ENCODE measurements at places on chromosomes 16 and 17.

DNA sequence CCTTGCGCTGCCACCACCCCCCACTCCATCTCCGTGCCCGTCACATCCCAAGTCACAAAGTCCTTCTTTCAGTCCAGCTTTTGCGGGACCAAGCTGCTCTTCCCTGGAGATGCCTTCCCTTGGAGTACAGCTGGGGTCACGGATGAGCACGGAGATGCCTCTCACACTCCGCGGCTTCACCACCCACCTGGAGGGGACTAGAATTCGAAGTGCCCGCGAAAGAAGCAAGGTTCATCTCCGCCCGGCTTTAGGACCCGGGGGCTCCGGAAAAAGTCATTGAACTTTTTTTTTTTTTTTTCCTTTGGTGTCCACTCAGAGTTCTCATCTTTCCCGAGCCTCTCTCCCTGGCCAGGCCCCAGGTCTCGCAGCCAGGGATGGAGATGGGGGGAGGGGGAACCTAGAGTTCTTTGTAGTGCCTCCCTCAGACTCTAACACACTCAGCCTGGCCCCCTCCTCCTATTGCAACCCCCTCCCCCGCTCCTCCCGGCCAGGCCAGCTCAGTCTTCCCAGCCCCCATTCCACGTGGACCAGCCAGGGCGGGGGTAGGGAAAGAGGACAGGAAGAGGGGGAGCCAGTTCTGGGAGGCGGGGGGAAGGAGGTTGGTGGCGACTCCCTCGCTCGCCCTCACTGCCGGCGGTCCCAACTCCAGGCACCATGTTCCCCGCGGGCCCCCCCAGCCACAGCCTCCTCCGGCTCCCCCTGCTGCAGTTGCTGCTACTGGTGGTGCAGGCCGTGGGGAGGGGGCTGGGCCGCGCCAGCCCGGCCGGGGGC lies at the start of gene FKBP10:
TSS of gene FKBP10 (plus strand) at position 624 of the 771 bp plus-strand sequence. CDS start at position 655, 31 bp downstream.
- peak; percentile 58 for DNase-seq

DNA sequence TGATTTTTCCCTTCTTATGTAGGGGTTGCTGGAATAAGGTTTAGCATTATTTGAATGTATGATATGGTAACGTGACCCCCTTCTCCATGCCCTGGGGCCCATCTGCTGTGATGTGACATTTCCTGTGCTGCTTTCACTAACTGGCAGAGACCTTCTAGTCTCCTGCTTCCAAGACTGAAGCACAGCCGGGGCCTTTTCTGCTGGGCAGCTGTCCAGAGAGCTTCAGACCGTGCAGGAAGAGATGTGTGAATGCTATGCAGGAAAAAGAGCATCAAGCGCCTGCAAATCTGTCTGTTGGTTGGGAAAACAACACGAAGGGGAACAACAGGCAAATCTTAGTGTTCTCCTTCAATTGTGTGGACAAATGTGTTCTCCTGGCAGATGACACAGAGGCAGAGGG lies 128.5 kb downstream of the SPACA3 start:
- DNase-seq = no peak

GRCh38 chr17:6061290-6061689 lies 8.9 kb upstream of the WSCD1 start:
- DNase-seq = no peak

- no peak for DNase-seq
Observed at GRCh38 chr17:4480929-4481898, 17.5 kb upstream of the SPNS2 start.

GRCh38 chr16:6576113-6576512 lies 756.5 kb upstream of the RBFOX1 start:
- DNase-seq = no peak

DNA sequence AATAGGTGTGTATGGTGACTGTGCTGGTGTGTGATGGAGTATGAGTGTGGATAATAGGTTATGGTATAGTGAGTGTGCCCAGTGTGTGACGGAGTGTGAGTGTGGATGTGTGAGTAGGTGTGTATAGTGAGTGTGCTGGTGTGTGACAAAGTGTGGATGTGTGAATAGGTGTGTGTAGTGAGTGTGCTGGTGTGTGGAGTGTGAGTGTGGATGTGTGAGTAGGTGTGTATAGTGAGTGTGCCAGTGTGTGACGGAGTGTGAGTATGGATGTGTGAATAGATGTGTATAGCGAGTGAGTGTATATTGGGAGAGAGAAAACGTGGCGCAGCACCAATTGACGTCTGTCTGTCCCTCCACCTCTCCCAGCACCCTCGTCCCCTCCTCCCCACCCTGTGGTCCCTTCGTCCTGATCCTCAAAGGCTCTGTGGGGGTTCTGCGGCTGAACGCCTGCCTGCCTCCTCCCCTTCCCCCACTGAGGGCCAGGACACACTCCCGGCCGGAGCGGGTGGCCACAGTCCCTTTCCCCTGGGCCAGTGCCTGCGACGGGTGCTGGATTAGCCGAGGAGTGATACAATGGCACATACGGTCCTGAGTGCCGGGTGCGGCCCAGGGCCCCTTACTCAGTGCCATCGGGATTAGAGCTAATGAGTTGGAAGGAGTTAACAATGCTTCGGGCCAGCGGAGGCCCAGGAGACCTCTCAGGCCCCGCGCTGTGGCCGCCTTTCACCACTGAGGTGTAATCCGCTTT lies 160.0 kb downstream of the MRM1 start:
- DNase-seq = no peak

DNA sequence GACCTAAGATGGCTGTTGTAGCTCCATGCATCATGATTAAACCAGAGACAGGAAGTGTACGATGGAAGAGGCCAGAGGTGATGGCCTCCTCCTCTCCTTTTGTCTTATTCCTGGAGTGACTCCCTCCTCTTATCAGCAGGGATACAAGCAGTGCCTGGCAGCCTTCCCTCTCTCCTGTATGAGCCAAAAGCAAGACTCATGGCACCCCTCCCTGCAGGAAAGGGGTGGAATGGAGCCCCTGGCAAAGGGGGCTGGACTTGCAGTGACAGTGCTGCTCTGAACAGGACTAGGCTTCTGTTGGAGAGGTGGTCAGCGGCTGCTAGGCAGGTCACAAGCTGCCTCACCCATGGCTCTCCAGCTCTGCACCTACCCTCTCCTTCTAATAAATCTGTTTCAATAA lies 8.4 kb downstream of the TXNL4B start:
- DNase-seq = no peak

DNA sequence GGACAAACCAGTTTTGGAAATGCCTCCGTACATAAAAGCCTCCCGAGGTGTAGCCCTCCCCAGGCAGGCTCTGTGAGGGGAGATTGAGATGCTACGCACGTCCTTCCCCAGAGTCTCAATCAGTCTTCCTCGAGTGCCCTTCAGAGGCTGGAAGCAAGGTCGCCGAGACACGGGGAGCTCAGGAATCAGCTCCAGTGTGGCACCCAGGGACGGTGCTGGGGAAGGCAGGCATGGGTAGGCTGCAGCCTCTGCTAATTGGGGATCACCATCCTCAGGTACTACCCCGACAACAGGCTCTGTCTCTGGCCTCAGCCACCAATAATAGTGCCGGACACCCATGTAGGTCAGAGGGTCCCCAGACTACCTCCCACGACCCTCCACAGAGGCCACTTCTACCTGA lies 28.1 kb upstream of the GSG1L start:
- DNase-seq = no peak

GRCh38 chr17:1110541-1110861 lies 69.3 kb downstream of the ABR start:
- no peak for DNase-seq

Measured in NCI-H2081 (cell line).